Activated CD4-positive, alpha-beta T cell treated with anti-CD3 and anti-CD28 coated beads, Interleukin-2, amount 10 ng/mL, durations not matched to agents 24 days and 14 days (primary cell): ENCODE measurements at places on chromosomes 7 and 10. TPM values are rescaled to one million over a fixed set of nuclear protein-coding genes. Genes with fewer than 3 reads are reported as not detected.

DNA sequence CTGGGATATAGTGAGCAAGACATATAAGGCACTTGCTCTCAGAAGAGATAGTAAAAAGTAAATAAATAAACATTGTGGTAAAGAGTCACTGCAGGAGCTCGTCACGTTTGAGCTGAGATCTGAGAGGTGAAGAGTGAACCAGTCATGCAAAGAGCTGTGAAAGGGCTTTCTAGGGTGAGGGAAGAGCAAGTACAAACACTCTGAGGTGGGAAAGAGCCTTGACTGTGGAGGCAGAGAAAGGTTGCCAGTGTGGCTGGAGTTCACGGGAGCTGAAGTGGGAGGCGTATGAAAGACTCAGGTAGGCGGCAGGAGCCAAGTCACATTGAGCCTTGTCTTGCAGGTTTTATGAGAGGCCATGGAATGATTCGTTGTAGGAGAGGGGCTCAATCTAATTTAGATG is 141.0 kb downstream of the C1GALT1 start:
- DNase-seq: peak; percentile 18

- DNase-seq: no peak
Measured at GRCh38 chr10:109861081-109861480, 62.2 kb downstream of the XPNPEP1 start.

DNA sequence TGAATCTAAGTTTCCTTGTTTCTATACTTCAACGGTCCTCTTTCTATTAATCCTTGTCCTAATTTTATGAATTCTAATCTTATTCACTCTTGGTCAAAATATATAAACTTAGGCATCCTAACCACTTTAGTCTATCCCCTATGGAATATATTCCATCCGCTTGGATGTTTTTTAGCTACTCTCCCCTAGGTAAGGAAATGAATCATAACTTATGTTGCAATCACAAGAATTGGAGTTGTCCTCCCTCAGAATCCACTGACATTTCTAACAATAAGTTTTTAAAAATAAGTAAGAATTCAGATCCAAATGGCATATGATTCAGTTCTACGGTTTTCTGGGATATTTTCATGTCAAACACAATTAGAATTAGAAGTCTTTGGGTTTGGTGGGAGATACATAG is 1081.6 kb downstream of the SORCS1 start:
- DNase-seq: no peak

DNA sequence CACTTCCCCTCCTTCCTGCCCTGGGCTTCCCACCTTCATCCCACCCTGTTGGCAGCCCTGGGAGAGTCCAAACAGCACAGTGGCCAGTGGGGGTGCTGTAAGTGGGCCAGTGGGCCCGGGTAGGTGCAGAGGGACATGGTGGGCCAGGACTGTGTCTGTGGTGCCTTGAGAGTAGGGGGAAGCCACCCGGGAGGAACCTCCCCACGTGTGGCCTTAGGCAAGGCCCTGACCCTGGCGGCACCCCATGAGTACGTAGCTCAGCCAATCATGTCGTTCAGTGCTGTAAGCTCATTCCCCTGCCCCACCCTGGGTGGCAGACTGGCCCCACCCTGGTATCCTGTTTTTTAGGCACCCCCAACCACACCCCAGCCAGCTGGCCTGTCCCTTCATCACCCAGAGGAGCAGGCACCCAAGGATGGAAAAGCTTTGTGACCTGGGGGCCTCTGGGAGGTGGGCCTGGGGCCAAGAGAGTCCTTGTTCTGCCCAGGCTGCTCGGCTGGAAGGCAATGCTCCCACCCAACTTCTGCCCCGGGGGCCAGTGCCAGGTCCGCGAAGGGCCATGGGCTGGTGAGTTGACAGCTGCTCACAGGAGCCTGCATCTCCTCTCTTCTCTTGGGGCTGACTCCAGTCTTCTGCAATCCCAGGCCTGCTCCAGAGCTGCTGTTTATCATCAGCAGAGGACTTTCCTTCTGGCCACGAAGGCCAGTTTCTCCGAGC is 41.6 kb downstream of the TSPAN15 start:
- DNase-seq: no peak

- no peak for DNase-seq
Measured at GRCh38 chr7:27103489-27104226, 1.2 kb upstream of the HOXA2 start.

DNA sequence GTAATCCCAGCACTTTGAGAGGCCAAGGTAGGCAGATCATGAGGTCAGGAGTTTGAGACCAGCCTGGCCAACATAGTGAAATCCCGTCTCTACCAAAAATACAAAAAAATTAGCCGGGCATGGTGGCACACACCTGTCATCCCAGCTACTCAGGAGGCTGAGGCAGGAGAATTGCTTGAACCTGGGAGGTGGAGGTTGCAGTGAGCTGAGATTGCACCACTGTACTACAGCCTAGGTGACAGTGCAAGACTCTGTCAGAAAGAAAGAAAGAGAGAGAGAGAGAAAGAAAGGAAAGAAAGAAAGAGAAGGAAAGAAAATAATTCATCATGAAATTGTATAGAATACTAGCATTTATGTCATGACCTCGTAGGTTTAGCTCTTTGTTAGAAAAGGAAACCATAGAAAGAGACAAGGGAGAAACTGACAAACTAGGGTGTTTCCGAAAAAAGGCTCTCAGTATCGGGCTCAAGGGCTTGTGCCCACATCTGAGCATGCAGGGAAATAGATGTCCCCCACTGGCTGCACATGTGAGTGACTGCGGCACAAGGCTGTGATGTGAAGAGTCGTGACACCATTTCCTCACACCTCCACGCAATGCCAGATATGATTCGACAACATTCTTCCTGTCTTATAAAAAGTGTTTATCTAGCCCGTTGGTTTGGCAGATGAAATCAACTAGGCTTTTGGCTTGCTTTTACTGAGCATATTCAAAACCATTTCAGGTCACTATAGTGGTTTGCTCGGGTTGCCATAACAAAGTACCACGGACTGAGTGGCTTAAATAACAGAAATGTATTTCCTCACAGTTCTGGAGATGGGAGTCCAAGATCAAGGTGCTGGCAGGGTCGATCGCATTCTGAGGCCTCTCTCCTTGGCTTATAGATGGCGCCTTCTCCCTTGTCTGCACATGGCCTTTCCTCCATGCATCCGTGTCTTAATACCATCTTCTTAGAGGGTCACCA is 2.0 kb downstream of the SRGN start:
- DNase-seq: peak; percentile 94

GRCh38 chr10:6346631-6347030 is 143.9 kb downstream of the PFKFB3 start:
- DNase-seq: no peak

DNA sequence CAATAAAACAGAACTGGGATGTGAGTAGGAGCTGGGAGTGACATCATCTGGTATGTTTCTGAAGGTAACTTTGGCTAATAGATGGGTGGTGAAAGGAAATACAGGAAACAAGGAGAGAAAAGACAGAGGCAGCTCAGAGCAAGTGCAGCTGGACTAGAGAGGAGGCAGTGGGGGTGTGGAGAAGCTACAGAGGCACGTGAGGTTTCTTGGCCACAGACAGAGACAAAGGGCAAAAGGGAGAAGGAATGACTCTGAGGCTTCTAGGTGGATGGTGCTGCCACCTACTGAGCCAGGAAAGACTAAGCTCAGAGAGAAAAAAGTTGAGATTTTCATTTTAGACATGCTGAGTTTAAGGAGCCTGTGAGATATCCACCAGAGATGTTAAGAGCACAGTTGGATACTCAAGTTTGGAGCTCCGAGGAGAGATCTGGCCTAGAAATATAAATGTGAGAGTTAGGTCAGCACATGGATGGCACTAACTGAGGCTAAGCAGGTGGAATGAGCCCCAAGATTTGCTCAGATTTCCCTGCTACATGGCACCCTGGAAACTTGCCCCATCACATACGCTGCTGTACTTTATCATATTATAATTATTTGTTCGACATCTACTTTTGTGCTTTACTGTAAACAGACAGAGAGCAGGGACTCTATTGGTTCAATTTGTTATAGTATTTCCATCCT is 293.0 kb upstream of the IMMP2L start:
- DNase-seq: no peak

- DNase-seq: no peak
Measured at GRCh38 chr7:24378871-24379616, 95.1 kb downstream of the NPY start.

GRCh38 chr7:45708046-45708950 is 134.1 kb downstream of the ADCY1 start:
- no peak for DNase-seq

- no peak for DNase-seq
Measured at GRCh38 chr7:134891696-134892678, 94.3 kb upstream of the AGBL3 start.

DNA sequence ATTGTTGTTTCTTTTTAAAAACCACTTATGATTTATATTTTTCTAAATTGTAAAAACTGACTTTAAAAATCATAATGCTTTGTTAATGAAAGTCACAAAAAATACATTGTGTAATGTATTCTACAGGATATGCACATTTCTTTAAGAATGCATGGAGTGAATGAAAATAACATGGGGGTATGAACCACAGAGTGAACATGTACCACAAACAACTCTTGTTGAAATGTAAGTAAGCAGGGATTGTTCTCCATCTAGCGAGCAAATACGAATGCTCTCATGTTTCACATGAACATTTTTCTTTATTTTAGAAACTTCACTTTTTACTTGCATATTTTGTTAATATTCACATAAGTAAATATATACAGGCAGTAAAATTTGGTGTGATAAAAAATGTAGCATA is 35.6 kb upstream of the LAMB4 start:
- no peak for DNase-seq

- DNase-seq: no peak
Measured at GRCh38 chr10:79385804-79386531, 38.7 kb downstream of the PPIF start.

DNA sequence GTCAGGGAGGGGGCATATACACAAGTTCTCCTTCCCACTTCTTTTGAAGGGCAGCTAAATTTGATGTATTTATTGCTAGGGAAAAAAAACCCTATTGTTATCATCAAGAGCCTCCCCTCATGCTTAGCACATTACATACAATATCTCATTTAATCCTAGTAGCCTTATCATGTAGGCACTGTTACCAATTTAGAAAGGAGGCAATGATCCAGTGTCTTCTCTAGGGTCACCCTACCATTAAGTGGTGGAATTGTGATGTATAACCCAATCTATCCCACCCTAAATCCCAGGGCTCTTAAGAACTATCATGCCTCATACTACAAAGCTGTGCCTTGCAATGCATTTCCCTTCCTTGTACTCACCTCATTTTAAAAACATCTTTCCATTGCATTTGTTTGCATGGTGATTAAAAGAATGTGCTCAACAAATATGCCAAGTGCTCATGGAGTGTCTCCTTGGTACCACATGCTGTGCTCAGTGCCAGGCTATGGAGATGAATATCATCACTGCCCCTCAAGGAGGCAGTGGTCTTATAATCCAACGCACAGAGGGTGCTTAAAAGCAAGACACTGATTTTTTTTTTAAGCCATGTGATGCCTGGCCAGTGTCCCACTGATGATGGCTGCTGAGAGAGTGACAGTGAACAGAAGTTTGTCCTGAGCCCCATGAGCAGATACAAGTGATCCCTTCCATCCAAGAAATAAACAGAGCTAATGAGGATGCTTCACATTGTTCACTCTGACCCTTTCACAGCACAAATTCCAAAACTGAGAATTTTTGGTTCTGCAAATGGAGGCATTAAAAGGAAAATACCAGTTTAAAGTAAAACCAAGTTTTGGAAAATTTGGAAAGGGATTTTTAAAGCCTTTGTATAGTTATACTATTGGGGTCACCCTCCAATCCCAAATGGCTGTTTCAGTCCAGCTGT is 98.2 kb downstream of the SORBS1 start:
- DNase-seq: no peak

DNA sequence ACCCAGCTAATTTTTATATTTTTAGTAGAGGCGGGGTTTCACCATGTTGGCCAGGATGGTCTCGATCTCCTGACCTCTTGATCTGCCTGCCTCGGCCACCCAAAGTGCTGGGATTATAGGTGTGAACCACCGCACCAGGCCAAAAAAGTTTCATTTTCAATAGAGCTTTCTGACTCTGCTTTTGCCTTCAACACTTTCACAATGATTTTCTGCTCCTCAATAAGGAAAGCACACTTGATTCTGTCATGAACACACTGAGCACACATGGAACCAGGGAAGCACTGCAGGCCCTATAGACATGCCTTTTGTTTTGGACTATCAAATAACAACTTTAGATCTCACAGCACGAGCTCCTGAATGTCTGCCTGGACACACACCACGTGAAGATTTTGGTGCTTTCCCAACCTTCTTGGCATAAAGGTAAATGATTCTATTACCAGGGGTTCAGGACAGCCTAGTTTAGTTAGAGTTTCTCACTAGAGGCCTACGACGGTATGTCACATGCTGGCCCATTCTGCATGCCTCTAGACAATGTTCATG is 8.0 kb downstream of the RRP12 start:
- no peak for DNase-seq

- DNase-seq: no peak
Measured at GRCh38 chr7:118590107-118590506, 365.6 kb downstream of the ANKRD7 start.

The CFAP69 gene
- total RNA-seq: not detected in 2 replicates

The TAF6 gene
- total RNA-seq: 68.4 and 71.5 TPM in 2 replicates

The GPR15LG gene
- total RNA-seq: not detected in 2 replicates

The CYP3A4 gene
- total RNA-seq: not detected in 2 replicates

The APBB1IP gene
- 40.0 and 41.3 TPM in 2 replicates for total RNA-seq
